ENCODE measurements at places on chromosomes 1 and 21. TPM values are rescaled to one million over a fixed set of nuclear protein-coding genes. Genes with fewer than 3 reads are reported as not detected.

LRRC39 gene
- 0.25 TPM for total RNA-seq

DISC1 gene
- 1.9 TPM for total RNA-seq

CFHR1 gene
- not detected for total RNA-seq

PIK3R3 gene
- 3.6 TPM for total RNA-seq

JAM2 gene
- total RNA-seq = 3.1 TPM

PDE4DIP gene
- total RNA-seq = 29.7 TPM

AADACL4 gene
- not detected for total RNA-seq

HES3 gene
- not detected for total RNA-seq

LIN9 gene
- total RNA-seq = 2.2 TPM
